Ascending aorta (tissue), 2 donors: ENCODE measurements at places on chromosomes 11 and 22. TPM values are rescaled to one million over a fixed set of nuclear protein-coding genes. Genes with fewer than 3 reads are reported as not detected.

Gene OMP
- total RNA-seq, result not detected

- DNase-seq, result no peak
Observed at GRCh38 chr11:695288-695537, 191 bp upstream of the DEAF1 start.

Gene TMEM184B
- 118 TPM for total RNA-seq

Gene PDXP
- total RNA-seq, result 10.6 TPM

Gene GSTP1
- total RNA-seq, result 1,335 TPM

DNA sequence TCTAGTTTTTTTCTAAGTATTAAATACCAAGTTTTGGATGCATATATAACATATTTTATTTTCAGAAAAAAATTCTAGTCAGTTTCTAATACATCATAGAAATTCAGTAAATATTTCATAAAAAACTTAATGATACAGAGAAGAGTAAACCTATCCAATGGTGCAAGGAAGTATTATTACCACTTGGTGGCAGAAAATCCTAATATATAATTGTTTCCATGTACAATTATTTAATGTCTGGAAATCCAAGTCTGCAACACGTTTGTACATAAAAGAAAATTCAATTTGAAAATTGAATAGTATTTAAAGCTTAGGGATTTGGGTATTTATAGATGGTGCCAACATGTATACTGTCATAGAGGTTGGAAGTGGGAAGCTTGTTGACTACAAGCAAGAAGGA, 127.0 kb downstream of the TRPC6 start:
- DNase-seq, result no peak

Gene AQP11
- total RNA-seq, result 0.64 TPM

Gene CRYBB3
- total RNA-seq, result not detected

DNA sequence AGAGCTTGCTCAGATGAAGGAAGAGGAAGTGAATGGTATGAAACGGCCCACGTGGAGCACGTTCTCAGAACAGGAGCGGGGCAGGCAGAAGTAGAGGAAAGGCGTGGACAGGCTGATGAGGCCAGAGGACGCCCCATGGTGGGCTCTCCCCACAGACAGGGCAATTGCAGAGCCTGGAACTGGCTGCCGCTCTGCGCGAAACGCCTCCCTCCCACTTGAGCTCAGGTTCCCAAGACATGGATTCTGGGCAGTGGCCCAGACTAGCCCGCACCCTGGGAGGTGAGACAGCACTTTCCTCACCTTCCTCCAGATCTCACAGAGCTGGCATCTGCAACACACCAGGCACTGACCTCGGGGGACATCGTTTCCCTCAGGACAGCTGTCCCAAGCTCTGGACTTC, 117.6 kb downstream of the PHF21B start:
- no peak for DNase-seq

Gene SLC29A2
- total RNA-seq, result not detected

Gene SLC22A12
- total RNA-seq, result not detected

DNA sequence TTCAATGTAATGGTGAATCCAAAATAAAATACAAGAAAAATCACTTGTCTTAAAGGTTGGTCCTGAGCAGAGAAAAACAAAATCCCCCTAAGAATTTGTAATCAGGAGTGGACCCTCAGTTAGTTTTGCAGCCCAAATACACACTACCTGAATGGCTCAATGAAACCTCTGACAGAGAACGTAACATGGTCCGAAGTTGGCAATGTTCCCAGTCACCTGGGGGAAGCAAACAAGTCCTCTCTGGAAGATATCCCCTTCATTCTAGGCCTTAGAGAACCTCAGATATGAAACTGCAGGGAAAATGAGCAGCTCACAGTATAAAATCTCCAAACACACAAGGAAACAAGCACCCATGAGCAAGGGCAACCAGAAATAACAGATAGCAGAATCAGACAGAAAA, 58.2 kb downstream of the MORC2 start:
- no peak for DNase-seq

DNA sequence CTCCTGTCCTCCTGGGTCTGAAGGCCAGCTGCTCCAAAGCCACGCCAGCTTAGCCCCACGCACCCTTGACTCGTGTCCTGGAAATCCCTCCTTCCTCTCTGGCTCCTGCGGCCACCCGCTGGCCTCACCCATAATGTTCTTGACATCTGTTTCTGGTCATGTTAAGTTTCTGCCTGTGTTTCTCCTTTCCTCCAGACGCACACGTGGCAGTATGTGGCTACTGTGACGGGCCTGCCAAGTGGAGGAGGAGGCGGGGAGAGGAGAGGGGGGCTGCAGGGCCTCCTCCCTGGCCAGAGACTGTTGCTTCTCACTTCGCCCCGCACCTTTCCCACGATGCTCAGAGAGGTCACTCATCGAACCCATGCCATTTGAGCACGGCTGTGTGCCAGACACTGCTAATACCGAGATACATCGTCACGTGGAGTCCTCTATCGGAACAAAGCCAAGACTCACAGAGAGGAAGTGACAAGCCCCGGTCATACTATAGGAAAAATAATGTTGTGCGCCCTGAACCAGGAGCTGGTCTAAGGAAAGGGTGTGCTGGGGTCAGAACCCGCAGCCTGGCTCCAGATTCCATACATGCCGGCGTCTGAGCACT, 11.5 kb downstream of the C1QTNF6 start:
- DNase-seq, result peak; percentile 56

Gene MCAM
- total RNA-seq, result 2,975 TPM

DNA sequence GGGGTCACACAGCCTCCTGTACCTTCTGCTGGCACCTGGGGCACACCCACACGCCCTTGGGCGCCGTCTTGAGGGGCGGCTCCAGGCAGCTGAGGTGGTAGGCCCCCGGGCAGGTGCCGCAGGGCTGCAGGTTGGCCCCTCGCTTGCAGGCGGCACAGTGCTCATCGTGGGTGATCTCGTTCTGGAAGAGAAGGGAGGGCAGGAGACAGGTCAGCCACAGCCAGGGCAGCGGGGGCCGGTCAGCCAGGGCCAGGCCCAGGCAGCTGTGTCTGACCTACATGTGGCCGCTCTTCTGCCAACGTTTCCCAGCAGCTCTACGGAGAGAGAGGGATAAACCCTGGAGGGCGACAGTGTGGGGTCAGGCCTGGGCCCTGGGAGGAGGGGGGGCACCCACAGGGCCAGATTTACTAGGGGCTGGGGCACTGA, 121.9 kb downstream of the PHF21B start:
- peak; percentile 56 for DNase-seq

Gene TEX12
- total RNA-seq, result not detected

DNA sequence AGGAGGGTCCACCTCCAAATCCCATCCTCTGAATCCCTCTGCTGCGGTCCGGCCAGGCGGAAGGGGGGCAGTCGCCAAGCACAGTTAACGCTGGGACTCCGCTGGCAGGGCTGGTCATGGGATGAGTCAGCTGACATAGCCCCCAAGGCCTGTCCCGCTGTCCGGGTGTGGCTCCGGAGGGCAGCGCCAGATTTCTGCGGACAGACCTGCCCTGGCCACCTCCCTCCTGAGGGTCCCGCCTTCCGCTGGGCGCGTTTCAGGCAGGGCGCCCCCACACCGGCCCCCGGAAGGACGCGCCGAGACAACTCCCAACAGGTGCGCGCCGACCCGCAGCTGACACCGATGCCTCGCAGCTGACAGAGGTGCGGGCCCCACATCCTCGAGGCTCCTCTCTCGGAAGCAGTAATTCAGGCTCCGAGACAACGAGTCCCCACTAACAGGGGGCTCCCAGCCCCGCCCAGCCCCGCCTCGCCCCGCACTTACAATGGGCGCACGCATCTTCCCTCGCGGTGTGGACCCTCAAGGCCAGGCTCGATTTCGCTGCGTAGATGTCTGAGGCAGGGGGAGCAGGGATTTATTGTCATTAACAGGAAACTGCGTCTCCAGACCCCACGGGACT, 607 bp downstream of the PLAAT3 start:
- DNase-seq, result peak; percentile 82

Gene SCT
- not detected for total RNA-seq

Gene SLC7A4
- 20.4 TPM for total RNA-seq

DNA sequence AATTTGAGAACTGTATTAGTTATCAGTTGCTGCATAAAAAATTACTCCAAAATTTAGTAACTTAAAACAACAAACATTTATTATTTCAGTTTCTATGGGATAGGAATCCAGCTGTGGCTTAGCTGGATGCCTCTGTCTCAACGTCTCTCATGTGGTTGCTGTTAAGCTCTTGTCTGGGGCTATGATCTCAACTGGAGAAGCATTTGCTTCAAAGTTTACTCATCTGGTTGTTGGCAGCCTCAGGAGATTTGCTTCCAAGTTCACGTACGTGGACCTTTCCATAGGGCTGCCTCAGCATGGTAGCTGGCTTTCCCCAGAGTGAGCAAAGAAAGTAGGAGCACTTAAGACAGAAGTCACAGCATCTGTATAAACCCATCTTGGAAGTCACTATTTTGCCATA, 144.9 kb upstream of the SESN3 start:
- DNase-seq, result no peak

DNA sequence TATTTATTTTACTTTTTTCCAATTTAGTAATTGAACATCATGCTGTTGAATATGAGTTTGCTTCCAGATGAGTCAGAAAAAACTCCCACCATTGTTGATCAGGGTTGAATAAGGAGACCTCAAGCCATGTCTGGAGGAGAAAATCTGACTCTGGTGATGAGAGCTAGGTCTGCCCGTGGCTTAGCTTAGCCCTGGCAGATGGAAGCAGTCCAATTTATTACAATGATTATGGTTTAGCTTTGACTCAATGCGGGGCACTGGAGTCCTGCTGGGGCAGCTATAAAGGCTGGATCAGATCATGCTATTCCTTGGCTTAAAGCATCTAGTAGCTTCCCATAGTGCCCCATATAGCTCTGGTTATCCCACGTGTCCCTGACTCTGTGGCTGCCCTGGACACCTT, 506.5 kb downstream of the MN1 start:
- peak; percentile 31 for DNase-seq

DNA sequence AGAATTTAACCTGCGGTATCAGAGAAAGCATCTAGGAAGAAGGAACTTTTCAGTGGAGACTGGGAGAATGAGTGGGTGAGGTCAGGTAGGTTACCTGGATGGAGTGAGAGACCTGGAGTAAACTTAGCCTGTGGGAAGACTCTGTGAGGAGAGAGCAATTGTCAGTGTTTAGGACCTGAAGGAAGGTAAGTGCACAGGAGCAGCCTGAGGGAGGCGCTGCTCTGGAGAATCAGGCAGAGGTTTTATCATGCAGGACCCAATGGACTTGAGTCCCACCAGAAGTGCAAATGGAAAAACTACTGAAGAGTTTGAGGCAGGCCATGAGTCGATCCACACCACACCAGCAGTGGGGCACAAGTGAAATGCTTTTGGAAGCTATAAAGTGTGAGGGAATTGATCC, 10.6 kb upstream of the IFTAP start:
- DNase-seq, result no peak

DNA sequence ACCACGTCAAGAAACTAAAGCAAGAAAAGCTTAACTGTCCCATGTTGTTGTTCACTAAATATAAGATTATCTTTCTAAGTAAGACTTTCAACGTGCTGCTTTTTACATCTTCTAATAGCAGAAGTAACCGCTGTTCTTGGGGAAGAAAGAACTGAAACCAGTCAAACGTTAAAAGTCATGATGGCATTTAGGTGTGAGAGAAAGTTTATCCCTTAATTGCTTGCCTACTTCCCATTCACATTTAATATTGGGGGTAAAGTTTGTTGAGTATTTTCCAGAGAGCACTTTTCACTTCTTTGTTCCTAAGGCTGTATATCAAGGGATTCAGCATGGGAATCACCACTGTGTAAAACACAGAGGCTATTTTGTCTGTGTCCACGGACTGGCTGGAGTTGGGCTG, 970 bp downstream of the OR5B21 start:
- DNase-seq, result no peak

DNA sequence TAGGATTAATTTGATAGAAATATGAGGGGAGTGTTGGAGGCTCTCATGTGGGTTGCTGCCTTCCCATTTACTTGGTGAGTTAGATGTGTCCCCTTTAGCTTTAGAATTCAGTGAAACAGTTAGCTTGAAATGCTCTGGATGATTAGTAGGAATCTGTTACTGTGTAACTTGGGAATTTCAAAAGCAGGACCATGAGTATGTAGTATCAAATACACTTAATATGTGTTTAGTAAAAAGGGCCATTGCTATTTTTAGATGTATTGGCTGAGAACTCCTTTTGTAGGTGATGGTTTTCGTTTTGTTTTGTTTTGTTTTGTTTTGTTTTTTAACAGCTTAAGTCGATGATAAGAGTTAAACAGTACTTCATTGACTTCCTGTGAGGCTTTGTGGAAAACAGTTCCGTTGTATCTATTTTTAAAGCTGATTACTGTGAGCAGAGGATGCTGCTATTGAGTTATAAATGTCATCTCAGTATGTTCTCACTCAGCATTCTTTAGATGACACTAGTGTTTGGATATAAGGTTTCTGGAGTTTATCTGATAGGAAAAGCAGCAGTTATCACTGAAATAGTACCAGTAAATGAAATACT, 53.5 kb downstream of the MCAM start:
- no peak for DNase-seq

- no peak for DNase-seq
Observed at GRCh38 chr22:46916886-46917770, 154.7 kb downstream of the TBC1D22A start.

Gene MRGPRE
- not detected for total RNA-seq

Gene ST14
- total RNA-seq, result 5.4 TPM

Gene PHLDA2
- total RNA-seq, result not detected

Gene SPA17
- not detected for total RNA-seq

- no peak for DNase-seq
Observed at GRCh38 chr11:85717429-85717828, 31.4 kb upstream of the CCDC89 start.

GRCh38 chr11:69481393-69481844, at the start of gene LINC01488:
LINC01488 (plus strand) TSS chr11:69481663.
- no peak for DNase-seq

DNA sequence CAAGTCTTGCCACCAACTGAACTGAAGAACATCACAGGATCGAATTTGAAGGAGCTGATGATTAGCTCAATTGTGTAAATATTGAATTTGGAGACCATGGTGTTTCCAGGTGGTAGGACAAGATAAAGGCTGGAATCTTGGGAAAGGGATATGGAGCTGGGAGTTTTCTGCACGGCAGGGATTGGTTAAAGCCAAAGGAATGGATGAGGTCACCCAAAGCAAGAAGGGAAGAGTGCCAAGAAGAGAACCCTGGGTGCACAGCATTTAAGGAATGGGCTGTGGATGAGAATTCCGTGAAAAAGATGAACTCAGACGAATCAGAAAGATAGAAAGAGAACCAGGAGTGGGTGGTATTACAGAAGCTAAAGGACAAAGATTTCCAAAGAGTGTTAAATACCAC, 29.4 kb upstream of the RRAS2 start:
- DNase-seq, result no peak

Gene ASCL2
- total RNA-seq, result not detected

Gene FBLN1
- 580 TPM for total RNA-seq

GRCh38 chr22:32920032-32920628, 118.6 kb downstream of the TIMP3 start:
- DNase-seq, result no peak

DNA sequence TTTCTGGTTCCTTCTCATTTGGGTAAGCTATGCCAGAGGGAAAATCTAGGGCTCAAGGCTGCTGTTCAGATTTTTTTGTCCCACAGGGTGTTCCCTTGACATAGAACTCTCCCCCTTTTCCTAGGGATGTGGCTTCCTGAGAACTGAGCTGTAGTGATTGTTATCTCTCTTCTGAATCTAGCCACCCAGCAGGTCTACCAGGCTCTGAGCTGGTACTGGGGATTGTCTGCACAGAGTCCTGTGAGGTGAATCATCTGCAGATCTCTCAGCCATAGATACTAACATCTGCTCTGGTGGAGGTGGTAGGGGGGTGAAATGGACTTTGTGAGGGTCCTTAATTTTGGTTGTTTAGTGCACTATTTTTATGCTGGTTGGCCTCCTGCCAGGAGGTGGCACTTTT, 167.3 kb upstream of the PGR start:
- DNase-seq, result no peak

- DNase-seq, result no peak
Observed at GRCh38 chr11:35709376-35709775, 46.8 kb downstream of the TRIM44 start.

Gene OR56A1
- total RNA-seq, result not detected
